Breast epithelium (tissue), 4 donors: ENCODE measurements at places on chromosomes 7 and 10.

DNA sequence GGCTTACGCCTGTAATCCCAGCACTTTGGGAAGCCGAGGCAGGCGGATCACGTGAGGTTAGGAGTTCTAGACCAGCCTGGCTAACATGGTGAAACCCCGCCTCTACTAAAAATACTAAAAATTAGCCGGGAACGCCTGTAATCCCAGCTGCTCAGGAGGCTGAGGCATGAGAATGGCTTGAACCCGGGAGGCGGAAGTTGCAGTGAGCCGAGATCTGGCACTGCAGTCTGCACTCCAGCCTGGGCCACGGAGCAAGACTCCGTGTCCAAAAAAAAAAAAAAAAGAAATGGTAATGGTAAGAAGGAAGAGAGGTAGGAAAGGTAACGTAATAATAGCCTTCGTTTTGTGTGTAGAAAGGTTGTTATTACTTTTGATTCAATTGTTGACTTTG is 1.2 kb downstream of the HSPA14 start:
- no peak for DNase-seq

DNA sequence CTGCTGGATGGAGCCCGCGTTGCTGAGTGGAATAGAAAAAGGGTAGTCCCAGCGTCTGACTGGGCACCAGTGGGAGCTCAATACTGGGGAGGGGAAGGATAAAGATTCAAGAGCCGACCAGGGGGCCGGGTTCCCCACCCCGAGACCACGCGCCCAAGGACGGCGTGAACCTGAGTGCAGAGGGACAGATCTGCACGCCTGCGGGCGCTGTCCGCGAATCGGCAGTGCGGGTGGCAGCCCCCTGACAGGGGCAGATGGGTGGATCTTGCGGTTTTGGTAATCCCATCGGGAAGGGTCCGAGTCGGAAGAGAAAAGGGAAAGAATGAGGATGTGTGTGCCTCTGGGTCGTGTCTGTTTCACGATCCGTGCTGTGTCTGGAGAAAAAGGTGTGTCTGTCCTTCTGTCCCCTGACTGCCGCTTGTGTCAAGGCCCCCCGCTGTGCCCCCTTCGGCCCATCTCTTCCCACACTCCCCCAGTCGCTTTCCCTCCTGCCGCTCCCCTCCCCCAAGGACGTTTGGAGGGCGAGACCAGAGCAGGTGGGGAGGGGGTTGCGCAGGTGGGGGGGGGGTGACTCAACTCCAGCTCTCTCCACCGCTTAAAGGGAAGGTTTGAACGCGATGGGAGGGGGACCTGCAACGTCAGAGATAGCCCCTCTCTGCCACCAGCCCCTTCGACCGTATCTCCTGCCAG is 734 bp upstream of the VGF start:
- DNase-seq = no peak

GRCh38 chr7:50151001-50151400 is 58.0 kb upstream of the ZPBP start:
- DNase-seq = no peak

- DNase-seq = no peak
These were observed 96.7 kb upstream of the IKZF1 start for GRCh38 chr7:50207686-50208255.

GRCh38 chr10:88728107-88728763 is 22.2 kb downstream of the LIPK start:
- DNase-seq = no peak
